ENCODE measurements at places on chromosomes 1 and 21.

- no peak for DNase-seq
Observed at GRCh38 chr1:82330330-82330729, 529.6 kb downstream of the ADGRL2 start.

- DNase-seq, result no peak
Observed at GRCh38 chr1:217106231-217106901, 383.1 kb upstream of the ESRRG start.

DNA sequence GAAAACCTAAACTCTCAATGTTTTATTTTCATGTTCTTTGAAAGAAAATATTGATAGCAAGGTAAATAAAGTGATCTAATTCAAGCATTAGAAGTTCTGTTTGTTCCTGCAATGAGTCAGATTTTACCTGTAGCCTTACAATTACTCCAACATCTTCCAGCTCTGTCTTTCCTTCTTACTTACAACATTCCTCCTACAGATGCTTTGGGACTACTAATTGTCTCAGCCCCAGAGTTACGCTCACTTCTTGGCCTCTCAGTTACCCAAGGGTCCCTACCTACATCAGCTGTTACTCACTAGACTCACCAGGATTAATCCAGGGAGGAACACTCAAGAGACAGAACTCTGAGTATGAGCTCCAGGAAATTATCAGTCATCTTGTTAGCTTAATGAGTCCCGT is 26.4 kb downstream of the OR14A16 start:
- DNase-seq, result no peak

GRCh38 chr1:214570442-214570841 is 19.0 kb upstream of the PTPN14 start:
- no peak for DNase-seq

DNA sequence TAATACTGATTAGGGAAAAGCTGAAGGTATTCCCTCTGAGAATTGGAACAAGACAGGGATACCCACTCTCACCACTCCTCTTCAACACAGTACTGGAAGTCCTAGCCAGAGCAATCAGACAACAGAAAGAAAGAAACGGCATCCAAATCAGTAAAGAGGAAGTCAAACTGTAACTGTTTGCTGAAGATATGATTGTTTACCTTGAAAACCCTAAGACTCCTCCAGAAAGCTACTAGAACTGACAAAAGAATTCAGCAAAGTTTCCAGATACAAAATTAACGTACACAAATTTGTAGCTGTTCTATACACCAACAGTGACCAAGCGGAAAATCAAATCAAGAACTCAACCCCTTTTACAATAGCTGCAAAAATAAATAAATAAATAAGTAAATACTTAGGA is 78.6 kb downstream of the EXTL2 start:
- DNase-seq, result no peak

- no peak for DNase-seq
Observed at GRCh38 chr1:229128066-229128608, 142.8 kb upstream of the RAB4A start.

DNA sequence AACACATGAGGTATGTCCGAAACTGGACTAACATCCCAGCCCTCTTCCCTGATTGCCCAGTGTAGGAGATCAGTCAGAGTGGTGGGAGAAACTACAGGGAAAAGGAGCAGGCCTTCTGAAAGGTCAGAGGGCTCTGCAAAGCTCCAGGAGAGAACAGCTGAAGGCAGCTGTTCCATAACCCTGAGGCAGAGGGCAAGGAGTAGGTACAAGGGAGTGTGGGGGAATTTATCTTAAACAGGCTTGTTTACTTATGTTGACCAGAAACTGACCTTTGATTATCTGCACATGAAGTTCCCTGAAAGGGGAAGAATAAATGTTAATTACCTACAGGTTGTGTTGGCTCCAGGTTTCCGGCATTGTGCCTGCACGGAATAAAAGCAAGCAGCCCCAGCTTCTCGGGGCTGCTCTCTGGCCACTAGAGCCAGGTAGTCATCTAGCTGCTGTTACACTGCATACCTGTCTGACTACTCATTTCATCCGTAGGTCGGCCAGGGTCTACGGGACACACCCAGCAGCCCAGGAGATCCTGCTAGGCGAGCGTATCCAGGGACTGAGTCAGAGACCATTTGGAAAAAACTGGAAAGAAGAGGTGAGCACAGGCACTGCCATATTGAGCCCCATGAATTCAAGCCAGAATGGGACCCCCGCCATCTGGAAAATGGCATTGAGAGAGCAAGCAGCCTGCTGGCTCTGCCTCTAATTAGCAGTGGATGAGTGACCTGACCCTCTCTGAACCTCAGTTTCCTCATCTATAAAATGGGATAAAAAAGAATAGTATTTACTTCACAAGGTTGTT is 14.9 kb upstream of the PAQR7 start:
- no peak for DNase-seq

GRCh38 chr1:197632005-197632404 is 143.3 kb downstream of the DENND1B start:
- DNase-seq, result no peak

GRCh38 chr1:203051841-203052324 is 25.6 kb downstream of the PPFIA4 start:
- no peak for DNase-seq

DNA sequence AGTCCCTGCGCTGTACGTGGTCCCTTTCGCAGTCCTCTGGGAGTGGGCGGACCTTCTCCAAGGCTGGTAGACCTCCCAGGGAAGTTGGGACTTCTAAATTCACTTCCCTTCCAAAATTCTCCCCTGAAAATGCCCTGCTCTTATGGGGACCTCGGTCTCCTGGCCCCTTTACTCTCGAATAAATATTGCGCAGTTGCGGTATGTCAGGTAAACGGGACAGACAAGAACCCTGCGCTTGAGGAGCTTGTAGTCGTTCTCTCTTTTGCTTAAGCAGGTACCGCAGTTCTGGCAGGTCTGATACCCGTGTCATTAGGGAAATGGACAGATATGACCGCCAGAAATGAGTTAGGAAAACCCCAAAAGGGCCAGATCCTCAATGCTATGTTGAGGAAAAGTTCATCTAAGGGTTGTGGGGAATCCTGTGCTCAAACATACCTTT is 561 bp downstream of the KIF2C start:
- no peak for DNase-seq

DNA sequence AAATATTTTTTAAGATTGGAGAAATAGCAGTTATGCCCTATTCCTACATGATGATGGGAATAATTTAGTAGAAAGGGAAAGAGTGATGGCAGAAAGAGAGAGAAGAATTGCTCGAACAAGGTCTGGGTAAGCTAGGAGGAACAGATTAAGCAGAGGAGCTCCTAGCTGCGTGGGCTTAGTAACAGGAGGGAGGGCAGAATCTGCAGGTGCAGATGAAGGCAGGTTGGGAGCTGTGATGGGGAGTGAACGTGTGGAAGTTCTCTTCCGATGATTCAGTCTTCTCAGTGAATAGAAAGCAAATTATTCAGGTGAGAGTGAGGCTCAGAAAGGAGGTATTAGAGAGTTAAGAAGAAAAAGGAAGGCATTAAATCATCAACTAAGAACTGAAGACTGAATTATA is 8.3 kb upstream of the CR1 start:
- no peak for DNase-seq

GRCh38 chr1:86747304-86747703 is 42.9 kb downstream of the SH3GLB1 start:
- no peak for DNase-seq

All from stimulated activated CD4-positive, alpha-beta T cell treated with anti-CD3 and anti-CD28 coated beads, Interleukin-15, amount 100 ng/mL, for 24 hours (primary cell).